ENCODE measurements at places on chromosomes 6 and 20.

GRCh38 chr20:24770628-24771541 is 178.2 kb upstream of the CST7 start:
- no peak for DNase-seq

GRCh38 chr6:87636315-87636714 is 46.4 kb downstream of the ORC3 start:
- no peak for DNase-seq

GRCh38 chr6:159033160-159034049 is 11.4 kb downstream of the TAGAP start:
- no peak for DNase-seq

GRCh38 chr6:170202416-170203135 is 88.3 kb downstream of the DLL1 start:
- DNase-seq = no peak

- DNase-seq = peak; percentile 87
Measured at GRCh38 chr20:37071481-37071911, 24.3 kb downstream of the RBL1 start.

GRCh38 chr6:126077810-126078776 is 91.8 kb downstream of the TRMT11 start:
- no peak for DNase-seq

- DNase-seq = no peak
Measured at GRCh38 chr20:19571996-19572395, 186.1 kb upstream of the RIN2 start.

DNA sequence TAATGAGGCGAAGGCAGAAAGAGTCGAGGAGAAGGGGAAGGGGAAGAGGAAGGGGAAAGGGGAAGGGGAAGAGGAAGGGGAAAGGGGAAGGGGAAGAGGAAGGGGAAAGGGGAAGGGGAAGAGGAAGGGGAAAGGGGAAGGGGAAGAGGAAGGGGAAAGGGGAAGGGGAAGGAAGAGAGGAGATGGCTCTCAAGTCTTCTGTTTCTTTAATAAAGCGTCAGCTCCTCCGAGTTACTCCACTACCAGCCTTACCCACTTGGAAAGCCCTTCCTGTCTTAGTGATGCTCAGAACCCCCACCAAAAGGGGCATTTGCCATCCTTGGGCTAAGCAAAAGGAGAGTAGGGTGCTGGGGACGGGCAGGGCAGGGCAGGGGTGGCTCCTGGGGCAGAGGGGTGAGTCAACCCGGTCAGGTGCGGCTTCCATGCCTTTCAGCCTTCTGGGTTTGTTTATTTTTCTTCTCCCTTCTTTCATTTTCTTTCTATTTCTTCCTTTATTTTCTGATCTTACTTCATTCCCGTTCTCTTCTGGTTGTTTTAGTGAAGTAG is 476 bp upstream of the CLIC5 start:
- DNase-seq = no peak

- DNase-seq = no peak
Measured at GRCh38 chr6:147979966-147980365, 362.7 kb upstream of the SASH1 start.

DNA sequence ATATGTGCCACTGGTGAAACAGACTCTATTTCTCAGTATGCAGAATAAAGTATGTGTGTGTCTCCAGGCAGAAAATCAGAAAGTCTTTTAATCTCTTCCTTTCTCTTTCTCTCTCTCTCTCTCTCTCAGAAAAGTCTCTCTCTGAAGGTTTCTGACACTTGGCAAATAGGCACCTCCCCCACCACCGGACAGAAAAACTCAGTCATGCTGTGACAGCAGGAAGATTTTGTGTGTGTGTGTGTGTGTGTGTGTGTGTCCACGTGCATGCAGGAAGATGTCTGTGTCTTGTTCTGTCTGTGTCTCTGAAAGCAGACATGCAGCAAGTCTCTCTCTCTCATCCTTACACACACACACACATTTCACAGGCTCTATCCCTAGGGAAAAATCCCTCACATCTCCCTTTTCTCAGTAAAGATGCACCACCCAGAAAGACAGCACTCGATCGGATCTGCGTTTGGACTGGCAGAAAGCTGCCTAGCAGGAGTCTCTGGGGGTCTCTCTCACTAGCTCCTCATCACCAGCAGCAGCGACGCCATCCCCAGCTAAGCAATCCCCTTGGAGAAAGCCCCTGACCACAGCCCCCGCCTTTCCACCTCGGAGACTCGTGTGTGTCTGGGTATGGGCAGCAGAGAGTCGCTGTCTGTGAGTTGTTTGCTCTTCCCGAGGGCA is 98.3 kb downstream of the EDN3 start:
- DNase-seq = no peak

- no peak for DNase-seq
Measured at GRCh38 chr20:52179331-52180179, 12.0 kb downstream of the ZFP64 start.

- DNase-seq = peak; percentile 68
Measured at GRCh38 chr20:11849976-11850670, 67.6 kb upstream of the BTBD3 start.

GRCh38 chr6:169320013-169320412 is 66.4 kb upstream of the THBS2 start:
- DNase-seq = no peak

DNA sequence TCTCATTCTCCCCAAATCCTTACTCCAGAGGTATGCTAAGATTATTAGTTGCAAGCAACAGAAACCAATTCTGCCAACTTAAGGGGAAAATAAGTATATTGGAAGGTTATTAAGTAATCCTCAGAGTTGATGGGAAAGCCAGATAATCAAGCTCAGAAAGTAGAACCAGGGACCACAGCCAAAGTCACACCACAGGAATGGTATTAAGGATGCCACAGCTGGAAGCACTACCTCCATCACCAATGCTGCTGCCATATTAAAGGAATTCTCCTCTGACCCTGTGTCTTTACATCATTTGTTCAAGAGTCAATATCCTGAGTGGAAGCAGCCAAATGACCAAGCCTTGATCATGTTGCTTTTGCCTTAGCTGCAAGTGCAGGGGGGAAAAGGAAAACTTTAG is 9.9 kb downstream of the PROCR start:
- DNase-seq = no peak

GRCh38 chr6:52152711-52153160 is 33.4 kb upstream of the IL17A start:
- DNase-seq = no peak

DNA sequence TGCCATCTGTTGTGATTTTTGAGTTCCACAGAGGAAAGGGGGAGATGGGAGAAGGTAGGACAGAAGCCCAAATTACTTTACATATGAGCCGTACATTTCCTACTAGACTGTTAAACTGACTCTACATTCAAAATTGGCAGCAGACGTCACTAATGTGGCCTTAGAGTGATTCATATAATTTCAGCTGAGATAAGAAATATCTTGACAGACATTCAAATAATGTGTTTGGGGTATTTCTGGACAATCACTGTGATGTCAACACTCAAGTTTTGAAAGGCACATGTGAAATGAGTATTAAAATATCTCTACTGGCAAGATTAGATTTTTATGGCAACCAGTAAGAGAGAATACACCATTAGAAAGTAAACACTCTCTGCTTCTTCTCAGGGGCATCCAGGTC is 104.0 kb downstream of the MTFR2 start:
- no peak for DNase-seq

Data from MG63 (cell line).